Hindlimb muscle (tissue), 1 donor: ENCODE measurements at places on chromosomes 12 and 14. TPM values are rescaled to one million over a fixed set of nuclear protein-coding genes. Genes with fewer than 3 reads are reported as not detected.

The AKAP3 gene
- 1.0 TPM for polyA plus RNA-seq

The GZMB gene
- polyA plus RNA-seq, result not detected

The ZNF10 gene
- 6.2 TPM for polyA plus RNA-seq

The MYF5 gene
- 29.5 TPM for polyA plus RNA-seq

The TMEM30B gene
- polyA plus RNA-seq, result 1.1 TPM

The TEX52 gene
- polyA plus RNA-seq, result 0.79 TPM

The PPFIA2 gene
- 1.3 TPM for polyA plus RNA-seq

The SLC7A7 gene
- polyA plus RNA-seq, result 32.7 TPM

The TMEM119 gene
- 30.1 TPM for polyA plus RNA-seq

The FGD6 gene
- 3.4 TPM for polyA plus RNA-seq

The DAO gene
- polyA plus RNA-seq, result not detected

The ABCD2 gene
- polyA plus RNA-seq, result 0.66 TPM

The FGF23 gene
- polyA plus RNA-seq, result not detected

The GRIP1 gene
- polyA plus RNA-seq, result 0.89 TPM

The CMAS gene
- 28.5 TPM for polyA plus RNA-seq

The HOXC12 gene
- polyA plus RNA-seq, result 0.48 TPM

The KCNK13 gene
- 0.40 TPM for polyA plus RNA-seq

The ABHD12B gene
- polyA plus RNA-seq, result 1.6 TPM

The SLCO1C1 gene
- polyA plus RNA-seq, result 0.59 TPM

The CDCA3 gene
- 16.7 TPM for polyA plus RNA-seq

The RAN gene
- polyA plus RNA-seq, result 340 TPM

The AMHR2 gene
- polyA plus RNA-seq, result not detected

The ADAMTS20 gene
- polyA plus RNA-seq, result 0.72 TPM

The DIO3 gene
- 3.7 TPM for polyA plus RNA-seq

The TROAP gene
- 10.0 TPM for polyA plus RNA-seq

The MYBPC1 gene
- polyA plus RNA-seq, result 3,488 TPM

The NT5DC3 gene
- 10.5 TPM for polyA plus RNA-seq

The PARP11 gene
- polyA plus RNA-seq, result 7.8 TPM

The POTEM gene
- polyA plus RNA-seq, result not detected

The EIF2S3B gene
- 0.71 TPM for polyA plus RNA-seq

The BBOF1 gene
- polyA plus RNA-seq, result 6.0 TPM

The C1R gene
- polyA plus RNA-seq, result 140 TPM

The VRTN gene
- polyA plus RNA-seq, result not detected
